ENCODE measurements at places on chromosomes 2 and 18.

DNA sequence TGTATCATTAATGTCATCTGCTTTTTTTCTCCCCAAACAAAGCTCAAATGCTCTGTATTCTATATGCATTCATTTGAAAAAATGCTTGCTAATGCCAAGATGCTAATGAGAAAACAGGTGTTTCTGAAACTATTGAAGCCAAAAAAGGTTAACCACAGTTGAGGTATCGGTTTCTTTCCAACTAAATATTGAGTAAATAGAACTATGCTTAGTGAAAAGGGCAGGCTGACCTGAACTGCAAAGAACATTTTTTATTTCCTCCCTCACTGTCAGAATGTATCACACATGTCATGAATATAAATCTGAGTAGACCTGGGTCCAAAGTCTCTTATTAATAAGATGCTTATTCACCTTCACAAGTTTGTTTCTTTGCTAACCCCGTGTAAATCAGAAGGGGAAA lies 866.6 kb downstream of the CPS1 start:
- DNase-seq: no peak

DNA sequence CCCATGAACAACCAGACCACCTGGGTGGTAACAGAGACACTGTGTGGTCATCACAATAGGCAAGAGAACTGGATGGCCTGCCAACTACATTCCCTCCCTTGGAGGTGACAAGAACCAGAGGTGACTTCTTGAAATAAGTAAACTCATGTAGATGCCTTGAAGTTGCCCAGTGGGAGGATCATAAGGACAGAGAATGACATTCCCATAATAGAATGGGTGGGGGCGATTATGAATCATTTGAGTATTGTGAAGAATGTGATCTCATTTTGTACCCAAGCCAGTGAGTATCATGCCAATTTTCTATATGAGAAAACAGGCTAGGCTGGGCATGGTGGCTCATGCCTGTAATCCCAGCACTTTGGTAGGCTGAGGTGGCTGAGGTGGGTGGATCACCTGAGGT lies 211.4 kb upstream of the GYPC start:
- DNase-seq: no peak

DNA sequence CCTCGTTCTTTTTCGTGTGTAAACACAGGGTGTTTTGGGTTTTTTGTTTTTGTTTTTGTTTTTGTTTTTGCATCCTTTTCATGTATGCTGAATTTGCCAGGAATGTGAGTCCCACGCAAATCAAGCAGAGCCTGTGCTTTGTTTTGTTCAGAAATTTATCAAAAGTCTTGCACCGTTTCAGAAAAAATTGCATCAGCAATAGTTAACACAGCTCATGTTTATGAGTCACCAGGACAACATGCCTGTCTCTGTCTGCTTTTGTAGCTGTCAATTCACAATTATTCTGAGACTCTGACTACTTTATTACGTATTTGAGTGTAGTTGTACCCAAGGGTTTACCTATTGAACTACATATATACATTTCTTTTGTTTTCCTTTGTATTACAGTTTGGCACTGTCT lies 38.3 kb downstream of the MRPL44 start:
- no peak for DNase-seq

DNA sequence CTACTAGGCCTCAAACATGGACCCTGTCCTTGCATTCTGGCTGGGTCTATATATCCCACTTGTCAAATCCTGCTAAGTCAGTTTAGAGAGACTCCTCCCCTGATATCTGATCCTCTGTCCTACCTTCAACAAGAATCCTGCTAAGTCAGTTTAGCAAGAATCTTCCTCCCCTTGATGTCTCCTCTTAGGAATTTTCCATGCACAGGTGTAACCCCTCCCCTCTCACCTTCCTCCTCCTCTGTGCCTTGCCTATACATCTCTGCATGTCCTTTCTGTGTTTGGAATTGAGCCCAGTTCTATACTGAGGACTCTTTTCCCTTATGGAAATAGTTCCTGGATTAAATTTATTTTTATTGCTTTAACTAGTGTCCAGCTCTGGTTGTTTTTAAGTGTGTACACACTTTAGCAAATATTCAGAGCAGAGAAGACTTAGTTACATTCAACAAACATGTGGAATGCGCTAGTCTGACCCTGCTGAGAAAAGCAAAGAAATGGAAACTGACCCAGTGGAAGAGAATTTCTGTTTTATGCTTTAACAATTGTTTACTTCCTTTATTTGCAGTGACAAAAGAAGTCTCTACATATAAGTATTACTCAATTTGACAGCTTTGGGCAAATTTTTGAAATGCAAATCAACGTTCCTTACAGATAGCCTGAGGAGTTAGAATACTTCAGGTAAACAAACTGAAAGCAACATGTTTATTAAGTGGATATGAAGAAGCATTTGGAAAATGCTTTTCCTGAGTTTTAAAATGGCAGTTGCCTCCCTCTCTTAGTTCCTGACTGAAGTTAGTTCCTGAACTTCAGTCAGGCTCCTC lies 80.6 kb downstream of the RIT2 start:
- DNase-seq: no peak

DNA sequence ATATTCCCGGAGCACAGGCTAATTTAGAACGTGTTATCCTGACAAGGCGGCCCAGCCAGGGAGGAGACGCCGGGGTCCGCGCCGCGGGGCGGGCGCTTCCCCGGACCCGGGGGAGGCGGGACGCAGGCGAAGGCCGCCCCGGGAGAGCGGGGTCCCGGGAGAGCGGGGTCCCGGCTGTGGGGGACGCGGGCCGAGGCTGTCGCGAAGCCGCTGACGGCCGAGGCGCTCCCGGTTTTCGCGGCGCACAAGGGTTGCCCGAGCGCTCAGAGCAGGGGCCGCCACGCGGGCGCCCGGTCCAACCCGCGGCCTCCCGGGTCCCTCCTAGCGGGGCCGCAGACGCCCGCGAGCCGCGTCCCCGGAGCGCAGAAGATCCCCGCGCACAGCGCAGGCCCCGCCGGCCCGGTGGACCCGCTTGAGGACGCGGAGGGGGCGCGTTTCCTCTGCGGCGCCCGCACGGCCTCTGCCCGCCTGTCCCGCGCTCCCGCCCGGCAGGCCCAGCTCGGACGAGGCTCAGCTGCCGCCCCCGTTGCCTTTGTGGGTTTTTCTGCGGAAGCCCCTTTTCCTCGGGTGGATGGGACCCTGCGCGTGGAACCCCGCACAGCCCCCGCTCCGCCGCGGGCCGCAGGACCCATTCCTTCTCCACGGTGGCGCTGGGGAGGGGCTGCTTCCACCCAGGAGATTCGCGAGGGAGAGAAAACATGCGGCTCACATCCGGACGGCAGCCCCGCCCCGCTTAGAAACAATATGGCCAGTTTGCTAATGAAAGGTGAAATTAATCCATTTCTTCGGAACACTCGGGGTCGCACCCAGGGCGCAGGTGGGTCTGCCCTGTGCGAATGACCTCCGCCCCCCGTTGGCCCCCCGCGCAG lies 9.6 kb upstream of the KCNG2 start:
- DNase-seq: no peak

DNA sequence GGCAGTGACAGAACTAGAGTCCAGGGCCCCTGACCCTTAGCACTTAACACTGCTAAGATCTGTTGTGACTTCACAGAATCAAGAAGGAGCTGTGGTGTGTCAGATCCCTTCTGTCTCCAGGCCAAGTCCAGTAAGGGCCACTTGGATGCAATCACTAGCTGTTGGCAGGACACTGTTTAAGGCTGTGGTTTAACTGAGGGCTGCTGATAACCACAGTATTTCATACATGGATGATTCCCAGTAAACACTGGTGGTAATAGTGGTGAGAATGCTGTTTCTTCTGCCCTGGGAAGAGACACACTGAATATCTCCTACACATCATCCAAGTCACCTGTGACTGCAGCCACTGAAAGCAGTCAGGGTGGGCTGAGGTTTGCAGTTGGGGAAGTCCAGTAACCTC lies 77.7 kb upstream of the FBXO11 start:
- no peak for DNase-seq

DNA sequence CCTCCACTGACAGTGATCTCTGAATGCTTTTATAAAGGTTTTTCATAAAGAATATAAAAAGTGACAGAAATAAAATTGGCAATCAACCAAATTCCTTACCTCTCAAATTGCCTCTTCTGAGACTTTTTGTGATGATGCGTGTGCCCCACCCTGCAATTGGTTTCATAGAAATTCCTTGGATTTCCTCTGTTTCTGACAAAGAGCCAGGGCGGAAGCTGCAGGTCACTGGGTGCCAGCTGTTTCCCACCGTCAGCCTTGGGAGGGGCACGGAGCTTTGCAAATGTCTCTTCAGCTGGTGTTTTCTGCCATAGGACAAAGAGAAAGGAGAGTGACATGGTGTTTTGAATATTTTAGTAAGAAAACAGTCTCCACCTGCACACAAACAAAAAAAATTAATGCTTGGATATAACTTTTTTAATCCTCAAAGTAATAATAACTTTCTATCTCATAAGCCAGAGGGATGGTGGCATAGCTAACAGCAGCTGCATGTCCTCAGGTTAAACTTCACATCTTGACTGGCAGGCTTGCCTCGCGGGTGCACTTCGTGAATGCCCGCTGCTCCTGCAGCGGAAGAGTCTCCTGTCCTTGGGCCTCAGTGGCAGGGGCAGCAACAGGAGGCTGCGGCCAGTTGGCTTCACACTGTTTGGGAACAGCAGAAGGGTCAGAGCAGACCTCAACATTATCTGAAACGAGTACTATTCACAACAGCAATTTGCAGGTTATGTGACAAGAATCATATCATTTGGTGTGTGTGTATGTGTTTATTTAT lies 24.7 kb downstream of the AGAP1 start:
- DNase-seq: no peak

DNA sequence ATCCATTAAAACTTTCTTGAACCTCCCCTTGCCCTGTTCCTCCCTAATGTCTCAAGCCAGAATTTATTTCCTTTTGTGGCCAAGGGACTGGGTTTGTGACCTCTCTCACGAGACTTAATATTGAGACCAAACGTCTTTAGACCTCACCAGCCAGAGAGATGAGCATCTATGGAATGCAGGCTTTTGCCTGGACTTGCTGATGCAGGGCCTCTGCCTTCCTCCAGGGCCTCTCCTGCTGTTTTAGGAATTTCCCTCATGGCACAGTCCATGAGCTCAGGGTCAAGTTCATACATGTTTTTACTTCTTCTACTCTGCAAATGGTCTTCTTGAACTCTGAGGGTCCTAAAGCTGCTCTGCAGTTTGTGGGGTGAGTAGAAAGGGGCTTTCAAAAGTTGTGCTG lies 22.3 kb downstream of the IL1B start:
- no peak for DNase-seq

- DNase-seq: peak; percentile 44
These were observed at the start of gene CNGA3 for GRCh38 chr2:98346311-98347236. CNGA3 (plus strand) TSS chr2:98346456; CDS start chr2:98369976, 23,520 bp downstream.

- DNase-seq: no peak
These were observed 16.5 kb downstream of the OSBPL1A start for GRCh38 chr18:24381126-24381525.

- DNase-seq: no peak
These were observed 43.1 kb downstream of the CYRIA start for GRCh38 chr2:16622399-16622968.

- DNase-seq: no peak
These were observed 92.3 kb upstream of the SMAD2 start for GRCh38 chr18:48022531-48023329.

DNA sequence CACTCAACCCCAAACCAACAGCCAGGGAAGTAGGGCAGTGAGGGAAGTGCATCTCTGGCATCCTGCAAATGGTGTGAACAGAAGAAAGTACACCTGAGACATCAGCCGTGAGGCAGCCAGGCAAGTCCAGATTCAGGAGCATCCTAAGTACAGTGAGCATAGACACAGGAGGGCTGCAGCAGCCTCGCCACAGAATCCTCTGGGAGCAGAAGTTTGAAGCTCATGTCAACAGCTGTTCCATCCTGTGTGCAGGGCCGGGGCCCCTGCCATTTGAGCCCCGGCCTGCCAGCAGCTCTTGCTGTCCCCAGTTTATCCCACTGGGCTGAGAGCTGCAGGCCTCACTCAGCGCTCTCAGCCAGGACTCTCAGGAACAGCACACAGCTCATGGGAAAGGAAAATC lies 14.5 kb downstream of the LOXHD1 start:
- DNase-seq: no peak
